ENCODE measurements at places on chromosomes 2 and 18.

GRCh38 chr2:20625491-20626391 lies 25.2 kb downstream of the HS1BP3 start:
- DNase-seq, result no peak

GRCh38 chr2:181253438-181253837 lies 203.7 kb upstream of the ITGA4 start:
- no peak for DNase-seq

GRCh38 chr2:28046921-28047320 lies 156.4 kb downstream of the BABAM2 start:
- no peak for DNase-seq

DNA sequence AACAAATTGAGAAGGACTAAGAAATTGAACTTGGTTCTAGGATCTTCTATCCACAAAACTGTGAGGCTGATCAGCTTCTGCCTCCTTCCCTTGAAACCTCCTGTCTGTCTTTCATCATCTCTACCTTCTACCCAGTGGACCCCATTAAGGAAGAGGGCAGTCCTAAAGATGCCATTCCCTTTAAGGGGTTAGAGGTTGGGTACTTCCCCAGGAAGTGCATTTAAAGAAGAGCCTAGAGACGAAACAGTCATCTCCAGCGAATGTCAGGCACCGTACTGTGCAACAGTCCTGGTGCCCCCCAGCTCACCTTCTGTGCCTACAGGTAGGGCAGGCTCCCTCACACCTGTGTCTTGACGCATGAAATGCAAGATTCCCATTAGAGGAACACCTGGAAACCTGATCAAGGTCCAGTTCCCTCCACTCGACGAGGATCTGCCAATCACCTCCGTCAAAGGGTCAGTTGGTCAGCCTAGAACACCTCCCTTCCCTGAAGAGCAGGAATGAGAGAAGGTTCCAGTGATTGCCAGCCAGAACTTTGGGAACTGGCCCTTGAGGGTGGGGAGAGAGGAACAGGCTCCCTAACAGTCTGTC lies 20.9 kb downstream of the LOXHD1 start:
- DNase-seq, result no peak

GRCh38 chr2:216056739-216057138 lies 24.9 kb downstream of the PECR start:
- DNase-seq, result no peak

Measured in cerebellar cortex (tissue), 1 donor.